ENCODE measurements at places on chromosomes 16 and 17. TPM values are rescaled to one million over a fixed set of nuclear protein-coding genes. Genes with fewer than 3 reads are reported as not detected.

The PRSS53 gene
- 2.1 TPM for total RNA-seq

The CSF3 gene
- total RNA-seq: 1.3 TPM

The ALDOC gene
- 62.4 TPM for total RNA-seq

The GNGT2 gene
- 0.17 TPM for total RNA-seq
